ENCODE measurements at places on chromosomes 4 and X.

DNA sequence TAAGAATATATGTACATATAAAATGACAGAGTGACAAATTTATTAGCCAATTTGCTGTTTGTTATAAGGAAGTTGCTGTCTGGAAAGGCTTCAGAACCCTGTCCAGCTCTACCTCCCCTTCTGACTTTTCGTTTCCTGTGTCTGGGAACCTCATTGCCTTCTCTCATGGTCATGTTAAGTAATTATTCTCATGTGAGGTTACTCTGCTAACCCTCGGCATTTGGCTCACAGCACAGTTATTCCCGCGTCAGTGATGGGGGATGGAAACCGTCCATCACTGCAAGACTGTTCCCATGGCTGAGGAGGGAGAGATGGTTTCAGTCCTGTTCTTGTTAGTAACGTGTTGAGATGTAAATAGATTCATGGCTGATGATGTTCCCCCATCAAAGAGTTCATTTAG lies 11.9 kb downstream of the EDNRA start:
- peak; percentile 92 for DNase-seq

DNA sequence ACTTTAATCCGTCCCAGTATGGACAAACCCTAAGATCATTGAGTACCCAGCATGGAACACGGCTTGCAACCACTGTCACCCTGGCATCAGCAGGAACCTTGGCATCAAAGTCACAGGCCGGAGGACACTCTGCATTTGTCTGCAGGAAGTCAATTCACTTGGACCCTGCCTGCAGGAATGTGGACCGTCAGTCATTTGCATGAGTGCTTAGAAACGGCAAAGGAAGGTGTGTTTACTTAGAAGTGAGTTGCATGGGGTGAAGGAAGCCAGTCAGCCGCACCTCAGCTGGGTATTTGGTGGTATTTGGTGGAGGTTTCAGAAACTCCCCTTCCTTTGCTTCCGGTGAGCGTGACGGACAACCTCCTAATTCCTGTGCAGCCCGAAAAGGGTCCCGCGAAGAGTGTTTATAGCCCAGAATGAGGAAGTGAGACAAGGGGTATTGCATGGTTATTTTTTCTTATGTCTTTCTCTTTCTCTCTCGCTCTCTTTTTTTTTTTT lies 15.5 kb downstream of the P2RY8 start:
- no peak for DNase-seq

GRCh38 chr4:186351668-186352194 lies 85.7 kb downstream of the F11 start:
- DNase-seq = no peak

GRCh38 chr4:153553155-153553818 lies 87.1 kb downstream of the TMEM131L start:
- peak; percentile 19 for DNase-seq

GRCh38 chrX:22060415-22061280 lies 28.5 kb downstream of the PHEX start:
- DNase-seq = peak; percentile 45

Measured in fibroblast of skin of right biceps (primary cell).